ENCODE measurements at places on chromosomes 7 and 10. TPM values are rescaled to one million over a fixed set of nuclear protein-coding genes. Genes with fewer than 3 reads are reported as not detected.

IGF2BP3 gene
- 0.26 TPM for total RNA-seq

CPVL gene
- total RNA-seq = 0.54 TPM

HOXA11 gene
- 15.3 TPM for total RNA-seq

DLX6 gene
- total RNA-seq = 1.6 TPM

LIPM gene
- total RNA-seq = not detected

CD36 gene
- not detected for total RNA-seq

CFAP43 gene
- total RNA-seq = 1.2 TPM

ZNF425 gene
- total RNA-seq = 7.0 TPM

IDI2 gene
- total RNA-seq = not detected

GNAT3 gene
- total RNA-seq = not detected

AGR2 gene
- 0.86 TPM for total RNA-seq
